ENCODE measurements at places on chromosomes 5 and 9.

DNA sequence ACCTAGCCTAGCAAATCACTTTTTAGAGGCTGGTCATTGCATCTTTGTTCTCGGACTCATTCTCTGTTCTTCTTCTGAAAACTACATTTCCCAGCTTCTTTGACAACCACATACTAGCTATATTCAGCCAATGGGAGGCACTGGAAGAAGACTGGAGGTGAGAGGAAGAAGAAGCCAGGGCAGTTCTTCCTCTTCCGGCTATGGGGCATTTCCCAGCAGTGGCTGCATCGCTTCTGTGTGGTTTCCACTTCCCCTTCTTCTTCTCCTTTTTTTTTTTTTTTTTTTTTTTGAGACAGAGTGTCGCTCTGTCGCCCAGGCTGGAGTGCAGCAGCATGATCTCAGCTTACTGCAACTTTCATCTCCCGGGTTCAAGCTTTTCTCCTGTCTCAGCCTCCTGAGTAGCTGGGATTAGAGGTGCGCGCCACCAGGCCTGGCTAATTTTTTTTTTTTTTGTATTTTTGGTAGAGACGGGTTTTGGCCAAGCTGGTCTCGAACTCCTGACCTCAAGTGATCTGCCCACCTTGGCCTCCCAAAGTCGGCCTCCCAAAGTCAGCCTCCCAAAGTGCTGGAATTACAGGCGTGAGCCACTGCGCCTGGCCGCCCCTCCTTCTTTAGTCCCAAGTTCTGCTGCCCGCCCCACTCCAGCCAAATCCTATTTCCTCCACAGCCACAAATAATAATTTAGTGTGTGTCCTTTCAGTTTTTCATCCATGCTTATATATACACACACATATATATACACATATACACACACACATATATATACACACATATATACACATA, 6.9 kb upstream of the UBAP1 start:
- no peak for DNase-seq

DNA sequence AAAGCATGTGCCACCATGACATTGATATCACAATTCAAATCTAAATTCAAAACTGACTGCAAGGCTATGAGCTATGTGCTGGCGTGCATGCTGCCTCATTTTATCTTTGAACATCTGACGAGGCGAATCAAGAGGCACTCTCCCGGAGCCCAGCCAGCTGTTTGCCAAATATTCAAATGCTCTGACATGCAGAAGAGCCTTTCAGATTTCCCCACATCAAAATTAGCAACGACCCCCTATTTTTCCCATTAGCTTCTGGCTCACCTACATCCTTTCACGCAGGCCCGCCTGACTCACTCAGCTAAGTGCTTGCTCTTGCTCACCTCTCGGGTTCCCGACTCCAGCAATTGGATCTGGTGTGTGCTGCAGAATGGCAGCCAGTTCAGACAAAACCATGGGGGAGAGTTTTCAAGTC, 159.0 kb downstream of the NR2F1-AS1 start:
- no peak for DNase-seq

DNA sequence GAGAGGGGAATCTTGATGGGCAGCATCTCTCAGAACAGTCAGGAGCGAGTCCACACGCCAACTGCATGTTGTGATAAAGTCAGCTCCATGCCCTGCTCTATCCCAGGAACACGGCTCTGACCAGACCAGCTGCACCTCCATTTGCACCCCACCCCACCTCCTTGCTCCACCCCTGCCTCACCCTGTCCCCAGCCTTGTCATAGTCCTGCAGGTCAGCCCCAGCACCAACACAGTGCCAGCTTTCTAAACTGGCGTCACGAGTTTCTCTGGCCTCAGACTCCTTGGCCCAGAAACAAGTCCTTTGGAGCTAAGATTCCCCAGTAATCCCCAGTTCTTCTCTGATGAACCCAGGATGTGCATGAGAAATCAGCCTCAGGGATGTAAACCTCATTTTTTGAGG, 23.5 kb downstream of the GGTA1 start:
- DNase-seq: no peak

DNA sequence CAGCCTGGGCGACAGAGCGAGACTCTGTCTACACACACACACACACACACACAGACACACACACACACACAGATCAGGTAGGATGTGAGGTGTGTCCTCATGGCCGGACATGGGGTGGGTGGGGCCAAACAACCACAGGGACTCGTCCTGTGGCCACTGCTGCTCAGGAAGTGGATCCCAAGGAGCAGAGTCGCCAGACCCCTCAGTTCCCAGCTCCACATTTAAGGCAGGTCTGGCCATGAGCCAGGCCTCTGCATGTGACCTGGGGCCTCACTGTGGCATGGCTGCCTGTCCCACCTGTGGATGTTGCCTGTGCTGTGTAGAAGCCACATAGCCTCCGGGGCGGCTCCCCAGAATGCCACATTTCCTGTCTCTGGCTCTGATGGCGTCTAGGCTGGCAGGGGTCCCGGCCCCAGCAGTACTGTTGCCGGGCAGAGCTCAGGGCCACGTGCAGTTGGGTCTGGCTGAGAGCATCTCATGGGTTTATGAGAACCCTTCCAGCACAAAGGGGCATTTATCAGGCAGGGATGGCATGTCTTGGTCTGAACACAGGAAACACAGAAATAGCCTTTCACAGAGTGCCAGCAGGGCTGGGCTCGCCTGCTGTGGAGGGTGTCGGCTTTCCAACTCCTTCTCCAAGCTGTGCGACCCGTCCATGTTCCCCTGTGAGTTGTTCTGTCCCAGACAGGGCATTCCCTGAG, 9.9 kb upstream of the NINJ1 start:
- DNase-seq: peak; percentile 19

DNA sequence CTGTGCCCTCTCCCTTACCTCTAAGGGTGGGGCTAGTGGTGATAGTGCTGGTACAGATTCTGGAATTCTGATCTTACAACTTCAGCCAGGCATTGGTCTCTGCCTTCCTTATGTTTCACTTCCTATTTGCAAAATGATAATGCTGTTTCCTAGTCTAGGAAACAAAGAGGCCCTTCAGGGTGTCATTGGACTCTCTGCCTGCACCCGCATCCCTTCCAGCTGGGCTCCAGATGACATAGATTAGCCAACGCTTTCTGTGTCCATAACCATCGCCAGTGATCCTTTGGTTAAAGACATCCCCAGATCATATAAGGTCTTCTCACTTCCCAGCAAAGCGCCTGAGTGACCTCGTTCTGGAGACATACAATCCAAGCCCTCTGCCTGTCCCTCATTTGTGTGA, 180.7 kb downstream of the ERCC6L2 start:
- no peak for DNase-seq

DNA sequence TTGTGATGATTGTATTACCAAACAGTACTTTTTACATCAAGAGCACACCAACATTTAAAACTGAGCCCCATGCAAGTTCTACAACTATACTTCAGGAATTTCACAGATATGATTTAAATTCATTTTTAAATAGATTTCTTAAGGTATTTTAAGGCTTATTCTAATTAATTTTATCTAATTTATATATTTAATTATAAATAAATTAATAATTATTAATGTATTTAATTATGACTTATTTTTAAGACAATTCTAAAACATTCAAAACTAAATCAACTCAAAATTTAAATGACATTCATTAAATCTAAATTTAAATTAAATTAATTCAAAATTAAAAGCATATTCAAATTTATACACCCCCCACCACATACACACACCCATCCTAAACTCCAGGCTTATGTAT, 299.2 kb downstream of the NFIB start:
- no peak for DNase-seq
